ENCODE measurements at places on chromosomes 2 and 18.

- DNase-seq = no peak
These were observed 306.6 kb downstream of the MYCN start for GRCh38 chr2:16246911-16247310.

- DNase-seq = no peak
These were observed 337.2 kb upstream of the KCNJ3 start for GRCh38 chr2:154361276-154361675.

DNA sequence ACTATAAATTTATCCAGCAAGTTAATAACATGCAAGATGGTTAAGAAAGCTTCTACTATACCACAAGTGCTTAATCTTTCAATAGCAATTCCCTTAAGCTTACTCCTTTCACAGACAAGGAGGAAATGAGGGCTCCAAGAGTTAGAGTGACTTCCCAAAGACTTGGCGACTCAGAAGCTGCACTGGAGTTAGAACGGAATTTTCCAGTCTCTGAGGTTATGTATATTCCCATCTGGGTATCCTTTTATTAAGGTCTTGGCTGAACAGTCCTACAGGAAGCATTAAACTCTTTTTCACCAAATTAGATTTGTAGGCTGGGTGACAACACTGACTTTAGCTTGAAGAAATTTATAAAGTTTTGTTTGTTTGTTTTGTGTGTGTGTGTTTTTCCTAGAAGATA, 256.9 kb upstream of the DPP10 start:
- peak; percentile 12 for DNase-seq

DNA sequence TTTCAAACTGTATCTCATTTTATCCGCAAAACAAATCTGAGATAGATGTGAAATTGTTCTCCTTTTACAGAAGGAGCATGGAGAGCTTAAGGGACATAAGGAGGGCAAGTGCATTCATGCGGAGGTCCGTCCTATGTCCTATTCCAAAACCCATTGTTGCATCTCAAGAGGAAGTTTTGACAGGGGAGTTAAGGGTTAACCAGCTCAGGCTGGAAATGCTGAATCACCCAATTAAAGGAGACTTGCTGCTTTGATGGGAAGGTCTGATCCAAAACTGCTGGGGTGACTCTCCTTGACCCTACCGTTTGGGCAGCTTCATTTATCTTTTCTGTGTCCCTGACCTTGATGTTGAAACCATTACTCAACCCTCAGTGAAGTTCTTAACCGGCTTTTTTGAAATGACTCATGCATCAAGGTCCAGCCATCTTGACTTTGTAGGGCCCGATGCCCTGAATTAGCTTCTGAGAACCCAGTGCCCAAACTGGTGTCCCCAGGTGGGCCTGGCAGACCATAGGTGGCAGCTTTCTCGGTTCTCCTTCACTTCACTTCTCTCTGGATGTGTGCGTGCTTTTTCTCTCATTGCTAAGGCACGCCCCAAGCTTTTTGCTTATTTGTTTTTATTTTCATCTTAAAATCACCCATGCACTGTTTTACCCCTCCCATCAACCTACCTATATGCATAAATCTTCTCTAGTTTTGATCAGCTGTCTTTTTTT, 15.9 kb upstream of the TXNDC2 start:
- no peak for DNase-seq

All from hindlimb muscle (tissue), 1 donor.